T-helper 2 cell treated with Interferon-gamma antibody and Interleukin-4, amounts not matched to agents 5 μg/mL and 100 μg/mL, for 36 hours (primary cell): ENCODE measurements at places on chromosomes 7 and 10.

DNA sequence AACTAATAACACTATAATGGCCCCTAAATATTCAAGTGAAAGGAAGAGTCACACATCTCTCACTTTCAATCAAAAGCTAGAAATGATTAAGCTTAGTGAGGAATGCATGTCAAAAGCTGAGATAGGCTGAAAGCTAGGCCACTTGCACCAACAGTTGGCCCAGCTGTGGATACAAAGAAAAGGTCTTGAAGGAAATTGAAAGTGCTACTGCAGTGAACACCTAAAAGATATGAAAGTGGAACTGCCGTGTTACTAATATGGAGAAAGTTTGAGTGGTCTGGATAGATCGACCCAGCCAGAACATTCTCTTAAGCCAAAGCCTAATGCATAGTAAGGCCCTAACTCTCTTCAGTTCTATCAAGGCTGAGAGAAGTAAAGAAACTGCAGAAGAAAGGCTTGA is 12.1 kb upstream of the SNX13 start:
- peak; percentile 47 for DNase-seq

- DNase-seq, result no peak
Observed at GRCh38 chr7:155917836-155918430, 105.7 kb upstream of the SHH start.

GRCh38 chr7:1727079-1727478 is 57.0 kb downstream of the ELFN1 start:
- DNase-seq, result no peak

DNA sequence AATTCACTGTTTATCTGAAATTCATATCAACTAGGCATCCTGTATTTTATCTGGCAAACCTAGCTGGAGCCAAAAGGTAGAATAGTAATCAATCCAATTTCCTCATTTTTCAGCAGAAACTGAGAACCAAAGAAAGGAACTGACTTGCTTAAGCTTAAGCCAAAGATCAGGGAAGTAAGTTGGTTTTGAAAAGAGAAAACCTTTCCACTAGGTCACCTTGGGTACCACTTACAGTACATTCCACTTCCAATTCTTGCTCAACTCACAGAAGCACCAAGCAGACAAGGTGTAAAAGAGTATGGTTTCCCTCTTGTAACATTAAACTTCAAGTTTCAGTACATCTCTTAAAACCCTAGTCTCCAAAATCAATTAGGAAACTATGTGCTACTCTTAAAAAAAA is 79.6 kb downstream of the ZFAND4 start:
- DNase-seq, result no peak

- DNase-seq, result no peak
Observed at GRCh38 chr7:124276005-124276622, 243.2 kb upstream of the TMEM229A start.

DNA sequence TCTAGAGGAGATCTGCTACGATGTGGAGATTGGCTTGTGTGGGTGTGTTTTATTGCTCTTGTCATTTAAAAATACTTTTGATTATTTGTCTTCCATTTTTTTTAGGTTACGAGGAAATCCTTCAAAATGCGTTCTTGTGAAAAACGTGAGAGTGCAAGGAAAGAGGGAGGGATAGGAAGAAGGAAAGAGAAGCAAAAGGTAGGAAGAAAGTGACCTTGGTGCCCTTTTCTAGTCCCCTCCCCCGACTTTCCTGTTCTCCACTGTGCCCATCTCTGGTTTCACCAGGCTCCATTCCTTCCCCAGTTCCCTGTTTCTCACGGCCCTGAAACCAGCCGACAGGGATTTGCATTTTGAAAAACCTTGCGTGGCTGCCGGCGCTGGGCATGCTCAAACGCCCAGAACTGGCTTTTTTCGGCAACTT is 506 bp upstream of the GNAI1 start:
- DNase-seq, result no peak
